ENCODE measurements at places on chromosomes 6 and 20.

- no peak for DNase-seq
Measured at GRCh38 chr6:154513601-154514320, 3.3 kb upstream of the CNKSR3 start.

DNA sequence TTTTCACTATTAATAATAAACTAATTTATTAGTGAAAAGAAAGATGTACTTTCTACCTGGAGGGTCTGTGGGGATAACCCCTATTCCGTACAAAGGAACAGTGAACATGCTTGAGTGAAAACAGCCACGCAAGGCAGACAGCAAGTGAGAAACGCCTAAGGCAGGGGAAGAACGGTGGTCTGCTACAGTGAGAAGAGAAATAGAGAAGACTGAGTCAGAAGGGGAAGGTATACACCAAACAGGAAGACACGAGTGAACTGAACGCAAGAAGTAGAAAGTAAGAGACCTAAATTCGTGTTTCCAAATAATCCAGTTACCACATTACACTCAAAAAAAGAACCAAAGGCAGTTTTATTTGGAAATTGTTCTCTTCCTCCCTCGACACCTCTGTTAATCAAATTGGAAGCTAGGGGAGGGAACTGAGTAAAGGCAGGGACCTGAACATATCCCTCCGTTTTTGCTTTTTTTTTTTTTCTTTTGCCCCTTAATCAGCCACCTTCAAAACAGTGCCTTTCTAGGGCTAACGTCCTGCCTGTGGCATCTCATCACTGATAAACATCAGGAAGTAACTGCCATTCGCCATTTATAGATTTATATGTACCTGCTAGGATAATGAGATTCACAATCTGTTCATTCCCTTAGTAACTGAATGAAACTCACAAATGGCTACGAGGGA is 48.9 kb downstream of the ATXN1 start:
- peak; percentile 38 for DNase-seq

DNA sequence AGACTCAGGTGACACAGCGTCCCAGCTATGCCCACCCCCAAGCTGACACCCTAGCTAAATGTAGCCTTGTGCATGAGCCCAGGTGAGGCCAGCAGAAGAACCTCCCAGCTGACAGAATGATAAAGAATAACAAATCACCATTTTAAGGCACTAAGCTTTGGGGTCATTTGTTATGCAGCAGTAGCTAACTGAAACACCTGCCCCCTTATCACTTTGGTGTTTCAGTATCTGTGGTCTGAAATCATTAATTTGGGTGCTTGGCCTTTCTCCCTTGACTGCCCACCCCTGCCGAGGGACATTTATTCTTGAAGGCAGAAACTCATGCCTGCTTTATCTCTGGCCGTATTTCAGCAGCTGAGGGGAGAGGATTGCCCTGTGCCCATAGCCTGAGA is 30.0 kb downstream of the DACT2 start:
- no peak for DNase-seq

GRCh38 chr20:2557873-2558580 is 21.7 kb downstream of the TMC2 start:
- no peak for DNase-seq

DNA sequence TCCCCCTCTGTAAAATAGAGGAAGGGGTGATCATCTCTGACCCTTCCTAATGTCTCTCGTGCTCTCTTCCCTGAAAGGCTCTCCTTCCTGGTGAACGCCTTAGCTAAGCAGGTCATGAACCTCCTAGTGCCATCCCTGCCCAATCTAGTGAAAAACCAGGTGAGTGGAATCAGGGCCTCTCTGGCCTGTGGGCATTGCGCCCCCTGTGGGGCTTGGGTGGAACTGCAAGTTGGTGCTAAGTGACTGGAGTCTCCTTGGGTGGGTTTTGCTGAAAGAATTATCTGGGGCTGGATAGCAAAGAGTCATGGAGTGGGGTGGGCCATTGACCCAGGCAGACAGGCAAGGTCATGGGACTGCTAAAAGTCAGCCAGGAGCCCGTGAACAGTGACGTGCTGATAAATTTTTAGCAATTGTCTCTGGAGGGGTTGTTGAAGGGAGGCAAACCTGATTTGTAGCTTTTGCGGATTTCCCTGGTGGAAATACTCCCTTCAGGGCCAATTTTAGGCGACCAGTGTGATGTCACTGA is 8.9 kb downstream of the BPIFB1 start:
- DNase-seq = peak; percentile 68

DNA sequence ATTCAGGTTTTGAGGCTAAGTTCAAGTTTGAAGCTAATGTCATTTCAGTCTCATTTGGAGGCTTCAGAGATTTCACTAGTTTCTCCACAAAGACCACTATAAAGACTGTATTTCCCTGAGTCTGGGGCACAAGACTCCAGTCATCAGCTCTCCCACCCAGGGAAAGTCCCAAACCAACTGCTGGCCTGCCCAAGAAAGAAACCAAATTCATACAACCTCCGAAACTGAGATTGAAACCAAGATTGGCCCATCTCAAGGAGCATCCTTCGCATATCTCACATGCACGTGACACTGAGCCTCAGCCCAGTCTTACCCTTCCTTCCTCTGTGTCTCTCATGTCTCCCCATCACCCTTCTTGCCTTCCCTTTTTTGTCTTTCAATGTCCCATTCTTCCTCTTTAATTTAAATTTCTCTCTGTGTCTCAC is 3.5 kb upstream of the LTA start:
- peak; percentile 73 for DNase-seq

GRCh38 chr6:15305909-15306308 is 60.0 kb downstream of the JARID2 start:
- DNase-seq = no peak

GRCh38 chr6:49855221-49855620 is 11.1 kb downstream of the CRISP1 start:
- DNase-seq = no peak

DNA sequence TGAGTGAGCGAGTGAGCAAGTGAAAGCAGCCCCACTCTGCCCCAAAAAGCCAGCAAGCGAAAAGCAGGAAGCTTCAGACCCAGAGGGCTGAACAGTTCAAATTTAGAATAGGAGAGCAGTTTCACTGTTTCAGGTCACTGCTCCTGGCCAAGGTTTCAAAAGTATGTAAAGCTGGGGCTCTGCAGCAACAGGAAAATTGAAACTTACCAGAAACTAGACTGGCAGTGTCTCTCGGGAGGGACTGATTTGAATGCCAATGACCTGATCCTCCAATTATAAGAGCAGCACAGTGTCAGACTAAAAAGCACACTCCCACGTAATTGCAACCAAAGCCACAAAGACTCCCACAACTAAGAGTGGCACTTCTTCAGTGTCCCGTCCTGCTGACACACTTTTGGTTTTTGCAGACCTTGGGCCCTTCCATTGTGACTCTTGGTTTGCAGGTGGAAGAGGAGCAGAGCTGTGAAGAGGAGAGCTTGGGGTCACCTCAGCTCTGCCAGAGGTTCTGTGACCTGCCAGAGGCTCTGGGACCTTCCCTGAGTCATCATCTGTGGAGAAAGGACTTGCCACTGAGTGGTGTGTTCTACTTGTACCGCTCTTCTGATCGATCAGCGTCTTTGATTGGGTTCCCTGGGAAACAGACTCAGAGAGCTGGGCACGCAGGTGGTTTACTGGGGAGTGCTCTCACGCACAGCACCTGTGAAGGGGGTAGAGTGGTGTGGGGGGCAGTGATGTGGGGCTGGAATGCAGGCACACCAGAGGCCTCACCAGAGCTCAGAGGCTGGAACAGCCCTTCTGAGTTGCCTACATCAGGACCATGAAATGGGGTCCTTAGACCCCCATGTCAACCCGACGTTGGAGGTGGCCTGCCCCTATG is 52.7 kb upstream of the PTGIS start:
- no peak for DNase-seq

- DNase-seq = no peak
Measured at GRCh38 chr20:44319839-44320422, 8.9 kb upstream of the FITM2 start.

DNA sequence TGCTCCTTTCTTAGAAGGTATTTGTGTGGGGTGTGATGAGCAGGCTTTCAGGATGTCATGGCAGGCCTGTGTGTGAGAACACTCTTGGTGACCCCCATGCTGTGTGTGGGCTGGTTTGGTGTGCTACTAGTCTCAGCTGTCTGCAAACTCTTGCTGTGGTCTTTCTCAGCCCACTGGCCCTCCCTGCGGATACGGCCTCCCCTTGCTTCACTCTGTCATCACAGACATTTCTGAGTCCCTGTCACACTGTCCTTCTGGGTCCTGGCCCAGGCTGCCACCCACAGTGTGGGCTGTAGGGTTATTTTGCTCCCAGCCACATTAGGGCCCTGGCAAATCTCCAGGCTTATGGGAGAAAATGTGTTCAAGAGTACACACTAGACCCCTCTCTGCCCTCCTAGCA is 39.0 kb upstream of the ARMC2 start:
- no peak for DNase-seq

DNA sequence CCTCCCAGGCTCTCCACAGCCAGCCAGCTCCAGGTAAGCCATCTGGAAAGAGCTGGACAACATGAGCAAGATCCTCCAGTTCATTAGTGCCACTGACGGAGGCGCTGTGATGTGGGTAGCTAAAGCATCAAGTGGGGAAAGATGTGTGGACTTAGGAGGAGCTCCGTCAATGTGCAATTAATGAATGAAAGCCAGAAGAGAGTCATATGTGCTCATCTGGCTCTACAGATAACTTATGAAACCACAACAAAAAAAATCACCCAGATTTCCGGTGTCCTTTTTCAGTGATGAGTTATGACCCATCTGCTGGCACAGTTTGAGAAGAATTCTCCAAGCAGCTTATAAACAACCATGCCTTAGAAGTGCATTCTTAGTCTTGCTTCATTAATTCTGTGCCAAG is 311.7 kb upstream of the PLCB4 start:
- no peak for DNase-seq

GRCh38 chr6:16438718-16439591 is 200.6 kb downstream of the GMPR start:
- DNase-seq = no peak

DNA sequence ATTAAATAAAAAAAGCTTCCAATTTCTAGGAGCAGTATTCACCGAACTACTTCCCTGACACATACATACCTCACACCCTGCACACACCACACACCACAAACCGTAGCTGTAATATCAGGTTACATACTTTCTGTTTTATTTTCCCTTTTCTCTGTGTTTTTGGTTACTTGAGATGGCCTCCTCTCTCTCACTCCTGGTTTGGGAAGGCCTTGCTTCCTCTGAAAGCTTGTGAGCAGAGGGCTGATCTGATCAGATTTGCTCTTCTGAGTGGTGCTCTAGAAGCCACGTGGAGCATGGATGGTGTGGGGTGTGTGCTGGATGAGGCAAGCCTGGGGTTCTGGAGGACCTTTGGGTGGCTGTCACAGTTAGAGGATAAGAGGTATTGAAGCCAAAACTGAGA is 20.9 kb downstream of the UTRN start:
- DNase-seq = no peak

GRCh38 chr6:47144306-47144705 is 102.2 kb upstream of the ADGRF1 start:
- no peak for DNase-seq

GRCh38 chr6:156657296-156657695 is 119.9 kb upstream of the ARID1B start:
- DNase-seq = no peak

- no peak for DNase-seq
Measured at GRCh38 chr6:163600781-163601180, 186.3 kb downstream of the QKI start.

DNA sequence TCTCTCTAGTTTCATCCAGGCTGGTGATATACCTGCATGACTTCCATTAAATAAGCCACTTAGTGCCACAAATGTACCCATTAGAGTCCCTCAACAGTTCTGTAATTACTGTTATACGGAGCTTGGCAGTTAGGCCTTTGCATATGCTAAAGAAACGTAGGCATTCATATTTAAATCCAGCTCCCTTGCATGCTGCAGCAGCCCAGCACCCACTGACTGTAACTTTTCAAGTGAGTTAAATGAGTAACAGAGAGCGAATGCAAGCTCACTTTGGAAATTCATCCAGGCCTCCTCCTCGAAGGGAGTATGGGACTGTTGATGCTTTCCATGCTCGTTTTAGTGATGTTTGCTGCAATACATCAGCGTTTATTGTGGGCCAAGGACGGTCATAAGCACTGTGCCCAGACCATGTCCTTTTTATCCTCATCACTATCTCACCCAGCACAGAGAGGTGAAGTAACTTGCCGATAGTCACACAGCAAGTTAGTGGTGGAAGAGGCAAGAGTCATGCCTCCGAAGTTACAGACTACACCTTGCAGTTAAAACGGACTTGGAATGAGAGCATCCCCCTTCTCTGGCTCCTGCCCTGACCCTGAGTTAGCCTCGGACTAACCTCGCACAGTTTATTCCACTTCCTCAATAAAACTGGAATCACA is 179.4 kb upstream of the PDE10A start:
- DNase-seq = no peak

DNA sequence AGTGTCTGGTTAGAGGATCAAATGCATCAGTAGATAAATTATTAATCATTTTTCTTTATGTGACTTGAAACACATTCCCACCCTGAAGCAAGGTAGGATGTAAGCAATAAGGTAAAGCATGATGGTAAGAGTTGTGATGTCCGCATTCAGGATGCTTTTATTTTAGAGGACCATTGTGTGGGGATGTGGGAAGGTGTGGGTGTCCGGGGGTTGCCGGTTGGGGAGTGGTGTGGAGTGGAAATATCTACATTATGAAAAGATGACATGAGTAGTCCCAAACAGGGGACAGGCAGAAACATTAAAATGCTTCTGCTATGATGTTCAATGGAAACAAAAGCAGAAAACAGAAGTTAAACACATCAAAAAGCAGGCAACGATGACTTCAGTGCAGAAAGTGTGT is 215.4 kb downstream of the HIVEP2 start:
- no peak for DNase-seq

DNA sequence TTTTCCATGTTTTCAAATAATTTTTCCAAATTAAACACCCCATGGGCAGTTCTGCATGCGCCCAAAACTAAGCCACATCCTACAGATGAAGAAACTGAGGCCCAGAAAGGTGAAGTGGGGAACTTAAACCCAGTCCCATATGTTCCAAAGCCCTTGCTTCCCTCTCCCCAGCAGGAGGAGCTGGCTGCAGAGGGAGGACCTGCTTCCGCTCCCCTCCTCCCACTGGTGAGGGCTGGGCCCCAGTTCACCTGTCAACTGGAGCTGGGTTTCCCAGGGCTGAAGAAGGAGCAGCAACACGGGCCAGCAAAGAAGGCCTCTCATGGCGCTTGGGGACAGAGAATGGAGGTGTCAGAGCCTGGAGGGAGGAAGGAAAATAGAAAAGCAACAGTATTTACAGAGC is 1.4 kb upstream of the RBPJL start:
- DNase-seq = no peak

Data from activated naive CD4-positive, alpha-beta T cell treated with anti-CD3 and anti-CD28 coated beads, Interleukin-2, amount 50 U/mL, for 16 hours (primary cell).